ENCODE measurements at places on chromosomes 6 and 20. TPM values are rescaled to one million over a fixed set of nuclear protein-coding genes. Genes with fewer than 3 reads are reported as not detected.

GJA10 gene
- total RNA-seq: not detected

BPIFB1 gene
- 0.08 TPM for total RNA-seq

SAMD10 gene
- 2.8 TPM for total RNA-seq

TRIM15 gene
- 1.6 TPM for total RNA-seq

ABHD16B gene
- not detected for total RNA-seq
